Foreskin fibroblast (primary cell): ENCODE measurements at places on chromosomes 5 and 9.

- no peak for DNase-seq
Measured at GRCh38 chr5:44740660-44741059, 68.1 kb upstream of the MRPS30 start.

DNA sequence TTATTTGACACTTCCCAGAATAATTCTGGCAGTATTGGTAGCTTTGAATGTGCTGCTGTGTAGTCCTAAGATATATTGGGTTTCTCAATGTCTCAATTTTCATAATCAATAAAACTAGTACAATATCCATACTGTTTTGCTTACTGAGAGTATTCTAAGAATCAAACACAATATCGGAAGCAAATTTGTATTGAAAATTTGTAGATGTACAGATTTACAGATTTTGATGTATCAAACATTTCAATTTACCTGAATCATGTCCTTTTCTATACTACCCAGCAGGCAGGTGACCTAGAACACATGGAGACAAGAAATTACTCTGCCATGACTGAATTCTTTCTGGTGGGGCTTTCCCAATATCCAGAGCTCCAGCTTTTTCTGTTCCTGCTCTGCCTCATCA lies at the start of gene OR13D1:
OR13D1 (plus strand) TSS at position 301 of the 400 bp plus-strand sequence; CDS start at position 301, 0 bp downstream.
- no peak for DNase-seq

DNA sequence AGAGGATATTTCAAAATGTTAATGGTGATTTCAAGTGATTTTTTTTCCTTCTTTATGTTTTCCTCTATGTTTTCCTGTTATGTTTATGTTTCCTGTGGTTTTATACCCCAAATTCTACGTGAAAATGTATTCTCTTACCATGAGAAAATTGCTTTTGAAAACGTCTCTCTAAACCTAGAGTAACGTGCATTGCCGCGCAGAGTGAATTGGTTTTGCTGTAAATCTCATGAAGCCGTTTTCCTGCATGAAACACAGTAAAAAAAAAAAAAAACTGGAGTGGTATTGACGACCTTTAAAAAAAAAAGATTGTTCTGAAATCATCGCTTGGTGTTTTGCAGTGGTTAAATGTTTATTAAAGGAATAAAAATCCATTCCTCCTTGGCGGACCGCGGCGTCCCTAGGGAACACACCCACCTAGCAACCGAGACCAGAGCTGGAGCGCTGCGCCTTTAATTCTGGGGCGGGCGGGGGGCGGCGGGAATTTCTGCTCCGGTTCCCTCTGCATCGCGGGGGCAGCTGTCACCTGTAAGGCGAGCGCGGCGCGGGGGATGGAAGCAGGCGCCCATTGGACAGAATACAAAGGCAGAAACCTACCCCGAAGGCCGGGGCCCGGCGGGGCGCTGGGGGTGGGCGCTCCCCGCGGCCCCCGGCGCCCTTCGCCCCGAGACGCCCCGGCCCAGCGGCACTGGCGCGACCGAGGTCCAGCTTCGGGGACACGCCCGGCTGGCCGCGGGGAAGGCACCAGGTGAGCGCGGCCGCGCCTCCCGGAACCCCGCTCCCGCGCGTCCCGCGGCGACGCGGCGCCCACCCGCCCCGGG lies at the start of gene SOWAHA:
SOWAHA (plus strand) TSS at position 522 of the 818 bp plus-strand sequence. CDS start 320 bp downstream, outside the sequence.
- peak; percentile 22 for DNase-seq

GRCh38 chr5:126826619-126827215 lies 49.8 kb downstream of the LMNB1 start:
- DNase-seq, result no peak
